Activated CD4-positive, alpha-beta memory T cell treated with anti-CD3 and anti-CD28 coated beads, Interleukin-2, amount 10 ng/mL, durations not matched to agents 7 days and 5 days (primary cell): ENCODE measurements at places on chromosomes 7 and 10. TPM values are rescaled to one million over a fixed set of nuclear protein-coding genes. Genes with fewer than 3 reads are reported as not detected.

Gene SPDYE8
- total RNA-seq, result not detected

DNA sequence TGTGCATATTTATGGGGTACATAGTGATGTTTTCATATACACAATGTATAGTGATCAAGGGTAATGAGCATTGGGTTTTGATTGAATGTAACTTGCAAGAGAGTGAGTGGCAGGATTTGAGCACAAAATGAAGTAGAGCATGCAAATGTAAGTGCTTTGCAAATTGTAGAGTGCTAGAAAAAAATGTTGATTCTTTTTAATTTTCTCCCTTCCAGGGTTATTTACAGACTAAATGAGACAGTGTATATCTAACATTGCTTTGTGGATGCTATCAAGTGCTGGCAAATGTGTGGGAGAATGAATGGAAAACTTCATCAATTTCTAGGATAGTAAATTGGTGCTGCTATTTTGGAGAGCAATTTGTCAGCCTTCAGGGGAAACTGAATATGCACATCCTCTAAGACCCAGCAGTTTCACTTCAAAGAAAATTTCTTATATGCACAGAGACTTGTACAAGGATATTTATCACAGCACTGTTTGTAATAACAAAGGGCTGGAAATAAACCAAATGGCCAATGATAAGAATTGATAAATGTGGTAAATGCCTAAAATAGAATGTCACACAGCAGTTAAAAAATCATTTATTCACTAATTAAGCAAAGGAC is 120.6 kb upstream of the PLPP4 start:
- no peaks in the 10 kb centered on the region for H3K4me1 ChIP-seq
- peaks cover 6% of the 10 kb centered on the region for H3K27me3 ChIP-seq
- no peak for DNase-seq
- H3K4me3 ChIP-seq, result no peak overlapping the region

- no peak for DNase-seq
- no peak overlapping the region for H3K4me3 ChIP-seq
- no peaks in the 10 kb centered on the region for H3K27me3 ChIP-seq
- H3K4me1 ChIP-seq, result no peaks in the 10 kb centered on the region
- no peaks in the 10 kb centered on the region for H3K36me3 ChIP-seq
These were observed 42.7 kb upstream of the TMEM196 start for GRCh38 chr7:19816128-19816527.

GRCh38 chr10:34719328-34719727 is 95.8 kb downstream of the PARD3 start:
- no peak for DNase-seq
- no peaks in the 10 kb centered on the region for H3K36me3 ChIP-seq
- H3K27ac ChIP-seq, result no peak overlapping the region
- no peaks in the 10 kb centered on the region for H3K27me3 ChIP-seq
